NCI-H146 (cell line): ENCODE measurements at places on chromosomes 5 and 9.

DNA sequence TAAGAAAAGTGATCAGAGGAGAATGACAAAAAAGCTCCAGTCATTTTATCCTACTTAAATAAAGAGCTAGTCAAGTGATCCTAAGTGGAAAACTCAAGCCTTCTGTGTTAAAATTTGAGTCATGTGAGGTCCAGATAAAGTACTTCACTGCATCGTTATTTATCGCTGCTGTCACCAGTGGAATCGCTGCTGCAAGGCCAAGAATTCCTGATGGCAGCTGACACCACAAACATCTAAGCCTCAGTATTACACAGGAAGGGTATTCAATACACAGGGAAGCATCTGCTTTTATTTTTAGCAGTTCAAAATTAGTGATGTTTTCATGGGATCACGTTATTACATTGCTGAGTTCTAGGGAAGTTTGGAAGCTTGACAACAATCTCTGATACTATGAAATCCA, 190.3 kb downstream of the GOLPH3 start:
- no peak for DNase-seq

DNA sequence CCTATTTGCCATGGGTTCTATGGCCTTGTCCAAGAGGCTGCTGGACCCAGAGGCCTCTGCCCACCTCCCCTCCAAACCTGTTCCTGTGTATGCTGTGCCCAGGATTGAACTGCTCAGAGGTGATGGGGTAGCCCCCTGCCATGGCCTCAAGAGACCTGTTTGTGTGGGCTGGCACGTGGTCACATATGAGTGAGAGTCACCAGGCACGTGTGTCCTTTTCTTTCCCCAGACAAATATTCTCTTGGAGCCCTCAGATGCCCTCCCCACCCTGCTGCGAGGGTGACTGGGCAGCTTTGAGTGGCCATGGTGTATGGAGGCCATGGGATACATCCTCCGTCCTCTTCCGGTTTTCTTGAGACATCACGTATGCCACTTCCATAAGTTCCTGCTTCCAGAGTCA, 10.9 kb upstream of the TCOF1 start:
- DNase-seq, result no peak

DNA sequence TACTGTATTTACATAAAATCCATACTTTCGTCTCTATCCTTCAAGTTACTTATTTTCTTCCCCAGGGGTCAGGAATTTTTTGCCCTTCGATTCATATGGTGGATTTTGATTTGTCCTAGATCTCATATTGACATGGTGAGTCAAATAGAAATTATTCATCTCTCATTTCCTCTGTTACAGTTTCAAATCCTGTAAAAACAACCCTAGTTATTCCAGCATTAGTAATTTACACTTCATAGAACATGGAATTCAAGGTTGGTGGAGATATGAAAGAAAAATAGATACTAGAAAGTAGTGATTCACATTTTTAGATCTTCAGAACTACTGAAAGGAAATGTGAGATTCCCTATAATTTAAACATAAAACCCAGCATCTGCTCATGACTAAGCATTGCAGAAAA, 1331.0 kb upstream of the CDH9 start:
- no peak for DNase-seq

- no peak for DNase-seq
Observed at GRCh38 chr9:98736226-98736625, 27.5 kb upstream of the GABBR2 start.

DNA sequence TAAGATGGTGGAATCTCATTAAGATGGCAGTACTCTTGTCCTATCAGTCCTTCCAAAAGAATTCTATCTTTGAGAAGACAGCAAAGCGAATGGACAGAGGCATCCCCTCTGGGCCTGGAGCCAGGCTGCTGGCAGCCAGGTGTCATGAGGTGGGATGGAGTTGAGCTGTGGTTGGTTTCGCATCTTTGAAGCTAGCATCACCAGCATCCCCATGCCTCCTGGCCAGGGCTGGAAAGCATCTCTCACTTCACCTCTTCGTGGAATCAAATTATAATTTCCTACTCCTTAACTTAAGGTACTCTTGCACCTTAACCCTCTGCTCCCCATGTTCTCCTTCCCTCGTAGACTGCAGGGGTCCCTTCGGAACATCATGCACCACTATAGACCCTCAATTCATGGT, 248.3 kb downstream of the GADD45G start:
- no peak for DNase-seq

DNA sequence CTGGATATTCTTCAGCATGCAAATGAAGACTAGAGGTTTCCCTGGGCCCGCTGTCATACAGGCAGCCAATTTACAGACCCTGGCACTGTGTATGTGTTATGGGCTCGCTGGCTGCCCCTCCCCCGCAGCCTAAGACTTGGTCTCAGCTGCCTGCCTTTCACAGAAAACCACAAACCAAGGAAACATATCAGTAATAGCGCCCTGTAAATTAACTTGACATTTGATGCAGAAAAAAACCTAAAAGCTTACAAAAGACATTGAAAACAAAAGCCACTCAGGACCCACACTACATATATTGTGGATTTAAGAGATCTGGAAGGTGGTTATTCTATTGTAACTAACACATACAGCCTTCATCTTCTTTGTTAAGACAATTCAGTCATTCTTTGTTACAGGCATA, 287.0 kb upstream of the TMEM161B start:
- DNase-seq, result no peak

DNA sequence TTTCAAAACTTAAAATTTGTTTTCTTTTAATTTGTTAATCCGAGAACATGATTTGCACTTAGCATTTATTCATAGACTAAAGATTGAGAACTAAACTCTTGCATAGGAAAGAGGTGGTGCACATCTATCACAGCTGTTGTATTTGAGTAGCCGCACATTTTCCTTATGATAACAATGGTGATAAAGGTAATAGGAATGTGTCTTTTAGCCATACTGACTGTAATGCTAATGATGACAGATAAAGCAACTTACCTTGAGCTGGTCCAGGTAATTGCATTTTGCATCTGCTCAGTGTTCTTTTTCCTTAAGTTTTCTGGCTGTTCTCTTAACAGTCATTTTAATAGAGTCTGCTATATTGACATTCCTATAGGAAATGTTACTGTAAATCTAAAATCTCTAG, 19.0 kb downstream of the PHAX start:
- no peak for DNase-seq

GRCh38 chr9:70805949-70806348, 315.5 kb downstream of the TRPM3 start:
- no peak for DNase-seq

DNA sequence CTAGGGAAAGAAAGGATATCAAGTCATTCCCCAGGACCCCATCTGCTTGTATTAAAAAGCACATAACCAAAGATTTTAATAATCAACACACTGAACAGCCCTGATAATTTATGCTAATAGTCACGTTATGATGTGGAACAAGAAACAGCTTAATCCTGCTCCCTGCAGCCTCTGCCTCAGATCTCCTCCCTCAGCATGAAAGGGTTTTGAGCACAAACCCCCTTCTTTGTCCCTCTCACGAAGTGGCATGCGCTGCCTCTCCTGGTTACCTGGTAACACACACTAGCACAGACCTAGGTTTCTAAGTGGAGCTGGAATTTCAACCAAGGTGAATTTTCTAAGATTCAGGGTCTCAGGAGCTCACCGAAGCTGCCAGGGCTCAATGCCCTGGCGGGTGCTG, 5.1 kb downstream of the IGFBPL1 start:
- DNase-seq, result no peak

DNA sequence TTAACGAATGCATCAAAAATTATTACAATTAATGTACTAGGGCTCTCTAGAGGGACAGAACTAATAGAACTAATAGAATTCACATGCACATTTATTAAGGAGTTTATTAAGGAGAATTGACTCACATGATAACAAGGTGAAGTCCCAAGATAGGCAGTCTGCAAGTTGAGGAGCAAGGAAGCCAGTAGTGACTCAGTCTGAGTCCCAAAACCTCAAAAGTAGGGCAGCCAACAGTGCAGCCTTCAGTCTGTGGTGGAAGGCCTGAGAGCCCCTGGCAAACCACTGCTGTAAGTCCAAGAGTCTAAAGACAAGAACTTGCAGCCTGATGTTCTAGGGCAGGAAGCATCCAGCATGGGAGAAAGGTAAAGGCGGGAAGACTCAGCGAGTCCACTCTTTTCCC, 633.8 kb downstream of the SEMA5A start:
- no peak for DNase-seq

DNA sequence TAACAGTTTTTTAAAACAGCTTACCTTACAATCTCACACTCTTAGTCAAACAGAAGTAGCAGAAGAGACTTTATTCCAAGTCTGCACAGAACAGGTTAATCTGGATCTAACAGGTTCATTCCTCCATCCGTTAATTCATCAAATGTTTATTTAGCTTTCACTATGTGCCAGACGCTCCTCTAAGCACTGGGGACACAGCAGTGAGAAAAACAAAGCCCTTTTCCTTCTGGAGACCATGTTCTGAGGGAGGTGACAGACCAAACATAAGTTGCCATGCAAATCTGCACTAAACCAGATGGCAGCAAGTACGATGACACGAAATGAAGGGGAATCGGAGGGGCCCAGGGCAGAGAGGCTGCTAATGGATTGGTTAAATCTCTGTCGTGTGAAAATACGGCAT, 17.1 kb upstream of the GLIPR2 start:
- DNase-seq, result no peak

DNA sequence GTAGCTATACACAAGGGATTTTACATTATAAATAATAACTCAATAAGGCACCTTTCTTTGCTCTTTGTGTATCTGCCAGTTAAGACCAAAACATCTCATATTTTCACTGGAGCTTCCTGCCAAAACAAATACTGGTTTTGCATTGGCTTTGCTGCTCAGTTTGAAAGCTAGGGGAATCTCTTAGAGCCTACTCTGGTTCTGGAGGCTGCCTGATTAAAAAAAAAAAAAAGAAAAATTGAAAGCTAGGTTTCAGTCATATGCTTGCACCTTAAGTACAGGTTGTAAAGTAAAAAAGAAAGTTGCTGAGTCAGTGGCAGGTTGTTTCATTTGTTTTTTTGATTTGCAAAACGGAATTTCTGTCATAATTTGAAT, 2.3 kb downstream of the DENND4C start:
- DNase-seq, result no peak

DNA sequence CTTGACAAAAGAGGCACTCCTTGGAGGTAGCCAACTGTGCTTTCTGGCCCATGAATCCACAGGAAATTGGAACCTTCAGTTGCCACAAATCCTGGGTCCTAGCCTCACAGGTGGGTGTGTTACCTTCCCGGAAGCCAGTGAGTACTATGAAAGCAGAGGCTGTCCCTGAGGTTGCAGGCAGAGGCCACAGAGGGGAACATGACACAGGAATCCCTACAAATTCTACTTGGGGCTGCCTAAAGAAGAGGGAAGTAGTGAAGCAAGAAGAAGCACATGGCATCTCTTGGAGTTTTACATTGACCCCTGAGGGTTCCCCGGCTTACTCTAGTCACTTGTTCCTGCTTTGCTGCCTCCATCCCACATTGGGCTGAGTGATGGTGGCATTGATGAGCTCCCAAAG, 2.6 kb downstream of the SLC22A5 start:
- DNase-seq, result no peak

GRCh38 chr9:86604741-86605140, 250.5 kb upstream of the TUT7 start:
- DNase-seq, result no peak

DNA sequence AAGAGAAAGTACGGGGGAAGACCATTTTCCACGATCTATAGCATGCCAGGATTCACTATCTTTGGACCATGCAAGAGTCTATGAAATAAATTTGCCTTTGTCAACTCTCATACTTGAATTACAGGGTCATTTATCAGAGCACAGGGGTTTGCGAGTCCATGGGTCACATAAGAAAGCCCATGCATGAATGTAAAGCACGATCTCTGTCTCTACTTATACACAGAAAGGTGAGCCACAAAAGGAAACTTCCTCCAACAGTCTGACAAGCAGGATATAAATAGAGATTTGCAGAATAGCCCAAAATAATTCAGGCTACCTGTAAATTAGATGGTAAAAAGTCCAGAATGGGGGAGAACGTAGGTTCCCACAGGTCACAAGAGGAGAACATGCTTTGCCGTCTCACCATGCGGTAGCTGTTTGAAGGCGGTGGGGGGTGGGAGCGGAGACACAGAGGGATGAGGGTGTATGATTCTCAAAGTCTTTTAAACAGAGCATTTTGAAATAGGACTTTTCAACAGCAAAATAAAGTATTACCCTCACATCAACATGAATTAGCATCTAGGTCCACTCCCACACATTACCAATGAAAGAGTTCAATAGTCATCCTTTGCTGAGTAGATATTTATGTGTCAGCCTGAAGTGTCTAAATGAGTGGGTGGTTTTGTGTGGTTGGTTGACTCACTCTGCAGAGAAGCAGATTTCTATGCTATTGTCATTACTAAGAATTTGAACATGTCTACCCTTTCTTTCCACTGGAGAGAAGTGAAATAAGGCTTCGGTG, 279.7 kb downstream of the EBF1 start:
- no peak for DNase-seq

GRCh38 chr5:163535290-163535689, 29.9 kb downstream of the MAT2B start:
- DNase-seq, result no peak

- DNase-seq, result no peak
Observed at GRCh38 chr5:164326219-164326618, 820.8 kb downstream of the MAT2B start.

- no peak for DNase-seq
Observed at GRCh38 chr5:172280929-172281328, 2.6 kb downstream of the UBTD2 start.

DNA sequence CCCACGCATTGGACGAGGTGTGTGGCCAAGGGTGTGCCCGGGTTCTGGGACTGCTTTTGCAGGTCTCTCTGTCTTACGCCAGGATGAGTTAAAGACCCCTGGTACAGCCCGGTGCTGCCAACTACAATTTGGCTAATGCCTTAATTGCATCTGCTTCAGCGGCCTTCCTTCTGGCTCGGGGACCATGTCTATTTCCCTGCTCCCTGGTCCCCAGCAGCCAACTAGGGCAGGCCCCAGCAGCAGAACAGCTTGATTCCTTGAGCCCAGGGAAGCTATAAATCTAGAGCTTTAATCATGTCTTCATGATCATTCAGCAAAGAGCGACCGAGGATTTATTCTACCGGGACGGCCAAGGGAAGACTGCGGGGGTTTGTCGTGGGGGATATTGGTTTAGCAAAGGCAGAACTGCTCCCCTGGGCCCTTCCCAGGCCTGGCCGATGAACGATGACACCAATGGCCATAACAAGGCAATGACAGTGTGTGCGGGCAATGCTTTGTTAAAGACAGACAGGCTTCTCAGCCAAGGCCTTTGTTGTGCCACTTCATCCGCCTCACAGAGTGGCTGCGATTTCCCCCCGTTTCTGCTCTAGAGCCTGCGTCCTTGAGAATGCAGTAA, 51.4 kb downstream of the CFAP77 start:
- no peak for DNase-seq

DNA sequence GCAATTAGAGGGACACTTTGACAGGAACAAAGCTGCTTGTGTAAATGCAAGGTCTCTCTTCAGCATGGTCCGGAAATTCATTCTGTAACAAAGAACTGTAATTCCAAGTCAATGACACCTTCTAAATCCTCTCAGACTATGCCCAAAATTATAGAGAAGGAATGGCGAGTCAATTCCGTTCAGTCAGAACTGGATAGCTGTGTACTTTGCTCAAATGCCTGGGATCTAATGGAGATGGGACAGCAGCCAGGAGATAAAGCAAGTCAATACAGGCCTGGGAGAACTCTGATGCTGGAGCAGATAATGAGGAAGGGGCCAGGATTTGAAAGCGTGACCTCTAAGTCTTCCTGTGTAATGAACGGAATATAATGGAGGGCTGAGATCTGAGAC, 96.4 kb upstream of the SPRY4 start:
- no peak for DNase-seq

GRCh38 chr5:179261301-179262125, 83.7 kb downstream of the ADAMTS2 start:
- no peak for DNase-seq
